Kidney epithelial cell (primary cell): ENCODE measurements at places on chromosomes 7 and 10. TPM values are rescaled to one million over a fixed set of nuclear protein-coding genes. Genes with fewer than 3 reads are reported as not detected.

PDSS1 gene
- 6.8 and 7.9 TPM in 2 replicates for total RNA-seq

ARHGAP22 gene
- total RNA-seq, result 3.4 and 7.0 TPM in 2 replicates

ZPBP gene
- 0.13 TPM in 1 of 2 replicates, not detected in the other for total RNA-seq

PSD gene
- total RNA-seq, result 2.0 and 3.8 TPM in 2 replicates
